ENCODE measurements at places on chromosomes 3 and 15. TPM values are rescaled to one million over a fixed set of nuclear protein-coding genes. Genes with fewer than 3 reads are reported as not detected.

DNA sequence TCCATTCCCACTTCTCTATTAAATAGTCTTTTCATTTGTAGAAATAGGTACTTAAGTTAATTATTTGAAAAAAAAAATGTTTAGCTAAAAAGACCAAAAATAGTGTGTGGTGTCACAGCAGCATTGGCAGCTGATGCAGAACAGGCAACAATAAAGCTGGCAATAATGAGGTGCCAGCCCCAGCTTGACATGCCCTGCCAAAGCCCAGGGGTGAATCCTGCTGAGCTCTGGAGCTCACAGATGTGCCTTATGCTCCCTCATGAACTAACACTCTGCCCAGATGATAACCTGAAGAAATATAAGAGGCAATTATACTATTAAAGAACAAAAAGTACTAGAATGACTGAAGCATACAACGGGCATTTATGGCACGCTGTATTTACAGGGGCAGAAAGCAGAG lies 63.8 kb downstream of the IGSF11 start:
- DNase-seq: no peak

The CXCR6 gene
- under 0.01 TPM for total RNA-seq

GRCh38 chr15:64895285-64896065 lies 16.2 kb upstream of the ANKDD1A start:
- DNase-seq: no peak

The OIP5 gene
- 5.7 TPM for total RNA-seq

DNA sequence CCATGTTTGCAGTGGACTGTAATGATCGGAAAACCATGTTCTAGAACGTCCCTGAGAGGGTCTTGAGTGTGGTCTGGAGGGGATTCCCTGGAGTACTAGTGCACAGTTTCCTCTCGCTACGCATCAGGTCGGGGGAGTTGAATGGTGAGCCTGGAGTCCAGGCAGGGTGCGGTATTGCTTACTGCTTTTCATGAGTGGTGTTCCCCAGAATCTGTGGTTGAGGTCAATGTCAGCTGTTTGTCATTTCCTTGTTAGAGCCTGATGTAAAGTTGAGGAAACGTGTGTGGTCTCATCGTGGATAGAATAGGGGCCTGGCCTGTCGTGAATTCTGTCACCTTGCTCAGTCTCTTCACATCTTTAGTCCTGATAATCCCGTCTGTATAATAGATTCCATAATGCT lies 328.2 kb upstream of the LRRFIP2 start:
- no peak for DNase-seq

The PLCB2 gene
- total RNA-seq: 123 TPM

DNA sequence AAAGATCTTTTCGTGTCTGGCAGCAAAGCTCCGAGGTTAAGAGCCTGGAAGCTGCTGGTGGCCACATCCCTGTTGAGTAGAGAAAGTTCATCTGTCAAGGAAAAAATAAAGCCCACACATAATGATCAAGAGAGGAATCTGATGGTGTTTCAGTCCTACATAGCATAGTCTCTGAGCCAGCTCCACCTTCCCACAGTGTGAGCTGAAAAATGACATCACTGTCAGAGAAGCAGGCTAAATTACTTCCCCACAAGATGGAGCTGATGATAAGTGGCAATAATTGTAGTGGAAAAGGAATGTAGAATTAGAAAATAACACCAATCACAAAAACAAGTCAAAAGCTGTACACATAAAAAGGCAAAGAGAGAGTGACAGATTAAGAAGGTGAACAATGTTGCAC lies 84.5 kb downstream of the AQP9 start:
- no peak for DNase-seq

The CGNL1 gene
- under 0.01 TPM for total RNA-seq

The GP9 gene
- 4.0 TPM for total RNA-seq

DNA sequence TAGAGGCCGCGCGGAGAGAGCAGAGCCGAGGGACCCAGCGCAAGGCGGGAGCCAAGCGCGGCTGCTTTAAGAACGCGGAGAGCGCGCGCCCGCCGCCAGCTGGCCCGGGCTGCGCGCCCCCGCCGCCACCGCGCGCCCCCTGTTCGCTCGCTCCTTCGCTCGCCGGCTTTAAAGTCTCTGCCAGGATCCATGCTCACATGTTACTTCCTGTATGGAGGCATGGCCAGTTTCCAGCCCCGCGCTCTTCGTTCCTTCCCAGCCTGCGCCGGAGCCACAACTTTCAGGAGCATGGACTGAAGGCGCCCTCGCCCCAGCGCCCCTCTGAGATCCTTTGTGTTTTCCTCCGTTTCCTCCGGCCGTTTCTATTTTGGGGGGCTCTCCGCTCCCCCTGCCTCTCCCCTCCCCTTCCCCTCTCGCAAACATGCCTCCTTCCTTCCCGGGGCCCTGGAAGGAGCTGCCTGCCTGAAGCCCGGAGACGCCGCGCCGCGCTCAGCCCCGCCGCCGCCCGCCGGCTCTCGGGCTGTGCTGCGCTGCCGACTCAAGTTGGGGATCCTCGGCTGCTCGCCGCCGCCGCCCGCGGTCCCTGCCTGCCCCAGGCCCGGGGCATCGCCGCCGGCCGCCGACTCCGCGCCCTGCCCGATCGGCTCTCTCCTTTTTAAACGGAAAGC lies at the start of gene PTPRG:
Gene PTPRG, plus strand, starts transcription at position 198 of the 668 bp plus-strand sequence. CDS start 717 bp downstream, outside the sequence.
- DNase-seq: no peak

GRCh38 chr15:81274931-81275707 lies 48.8 kb downstream of the STARD5 start:
- DNase-seq: no peak

DNA sequence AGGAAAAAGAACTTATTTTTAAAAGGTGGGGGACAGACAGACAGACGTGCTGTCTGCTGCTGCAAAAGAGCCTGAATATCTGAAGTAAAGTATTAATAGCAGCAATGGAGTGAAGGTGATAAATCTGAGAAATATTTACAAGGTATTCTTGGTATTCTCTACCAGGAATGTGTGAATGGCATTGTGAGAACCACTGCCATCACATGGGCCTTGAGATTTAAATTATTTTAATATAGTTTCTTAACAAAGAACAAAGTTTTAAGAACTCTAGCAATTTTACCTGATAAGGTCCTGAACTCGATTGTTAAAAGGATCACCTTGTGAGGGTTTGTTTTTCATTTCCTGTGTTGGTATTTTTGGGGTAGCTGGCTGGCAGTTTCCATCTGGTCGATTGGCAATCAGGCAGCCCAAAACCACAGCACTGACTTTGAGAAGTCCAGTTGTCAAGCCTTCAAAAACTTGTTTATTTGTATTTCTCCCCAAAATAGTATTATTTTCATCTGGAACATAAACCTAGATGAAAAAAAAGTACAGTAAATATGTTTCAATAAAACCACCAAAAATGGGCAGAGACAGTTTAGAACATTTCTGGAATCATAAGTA lies 97.3 kb downstream of the ISL2 start:
- DNase-seq: no peak

GRCh38 chr3:63886858-63887257 lies 23.2 kb downstream of the ATXN7 start:
- DNase-seq: no peak

DNA sequence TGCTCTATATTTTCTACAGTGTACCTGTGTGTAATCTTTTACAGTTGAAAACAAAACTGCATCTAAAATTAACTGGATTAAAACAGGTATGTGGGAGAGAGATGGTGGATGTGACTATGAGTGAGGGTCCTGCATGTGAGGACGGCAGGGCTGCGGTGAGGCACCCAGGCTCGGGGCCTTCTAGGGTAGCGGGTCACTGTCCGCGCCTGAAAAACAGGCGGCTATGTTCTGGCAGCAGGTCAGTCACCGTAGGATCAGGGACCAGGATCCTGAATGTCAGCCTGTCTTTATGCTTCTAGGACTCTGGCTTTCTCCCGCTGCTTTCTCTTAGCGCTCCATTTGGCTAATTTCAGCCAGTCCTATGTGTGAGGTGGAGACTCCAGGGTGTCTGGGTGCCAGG lies 12.6 kb downstream of the TMEM40 start:
- no peak for DNase-seq

Data from hematopoietic multipotent progenitor cell (in vitro differentiated cells).